ENCODE measurements at places on chromosomes 16 and 17. TPM values are rescaled to one million over a fixed set of nuclear protein-coding genes. Genes with fewer than 3 reads are reported as not detected.

PSMB3 gene
- total RNA-seq, result 348 TPM

TP53TG3F gene
- not detected for total RNA-seq

DNA sequence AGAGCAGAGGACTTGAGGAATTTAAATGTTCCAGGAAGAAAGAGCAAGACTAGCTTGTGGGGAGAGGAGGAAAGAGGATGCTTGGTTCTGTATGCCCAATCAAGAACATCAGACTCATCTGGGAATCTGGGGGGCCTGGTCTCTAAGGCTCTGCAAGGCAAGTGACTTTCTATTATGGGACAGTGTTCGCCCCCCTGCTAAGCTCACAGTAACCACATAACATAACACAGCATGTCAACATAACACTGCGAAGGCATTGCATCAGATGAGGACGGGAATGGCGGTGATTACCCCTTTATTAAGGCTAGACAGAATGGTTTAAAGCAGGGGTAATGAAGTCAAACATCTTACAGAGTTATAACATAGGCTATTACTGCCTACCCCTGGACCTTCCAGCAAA, 176.6 kb upstream of the IRX6 start:
- no peak overlapping the region for H3K4me3 ChIP-seq
- no peaks in the 10 kb centered on the region for H3K4me1 ChIP-seq
- DNase-seq, result no peak
- H3K27ac ChIP-seq, result no peak overlapping the region
- no peaks in the 10 kb centered on the region for H3K36me3 ChIP-seq

- H3K27me3 ChIP-seq, result no peaks in the 10 kb centered on the region
- peak overlapping the region; percentile 42 for H3K27ac ChIP-seq
- peaks cover 44% of the 10 kb centered on the region for H3K4me1 ChIP-seq
- no peak for DNase-seq
- H3K36me3 ChIP-seq, result peaks cover 47% of the 10 kb centered on the region
- peak overlapping the region; percentile 41 for H3K4me3 ChIP-seq
Measured at GRCh38 chr17:81867991-81868673, 3.0 kb downstream of the ARHGDIA start.

DNA sequence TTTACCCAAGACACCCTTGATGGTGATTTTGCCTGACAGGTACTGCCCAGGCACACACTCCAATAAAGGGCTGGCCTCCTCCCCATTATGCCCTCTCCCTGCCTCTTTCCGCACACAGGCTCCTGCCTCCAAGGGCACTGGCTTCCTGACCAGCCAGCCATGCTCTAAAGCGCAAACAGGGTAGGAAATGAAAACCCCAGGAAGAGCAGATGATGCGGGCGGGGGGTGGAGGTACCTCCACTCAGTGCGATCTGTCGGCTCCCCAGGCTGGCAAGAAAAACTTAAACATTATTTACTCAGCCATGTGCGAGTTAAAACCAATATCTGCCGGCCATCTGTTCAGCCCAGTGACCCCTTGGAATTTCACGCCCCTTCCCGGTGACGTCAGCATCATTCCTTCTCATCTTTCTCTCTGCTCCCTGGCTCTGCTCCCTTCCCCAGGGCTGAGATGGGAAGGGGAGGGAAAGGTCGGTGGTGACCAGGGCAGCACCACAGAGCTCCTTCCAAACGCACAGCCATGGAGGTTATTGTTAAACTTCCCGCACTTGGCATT, 262.5 kb downstream of the CBLN1 start:
- no peak overlapping the region for H3K27ac ChIP-seq
- no peaks in the 10 kb centered on the region for H3K36me3 ChIP-seq
- no peak for DNase-seq
- H3K27me3 ChIP-seq, result no peaks in the 10 kb centered on the region
- H3K4me3 ChIP-seq, result no peak overlapping the region

DNA sequence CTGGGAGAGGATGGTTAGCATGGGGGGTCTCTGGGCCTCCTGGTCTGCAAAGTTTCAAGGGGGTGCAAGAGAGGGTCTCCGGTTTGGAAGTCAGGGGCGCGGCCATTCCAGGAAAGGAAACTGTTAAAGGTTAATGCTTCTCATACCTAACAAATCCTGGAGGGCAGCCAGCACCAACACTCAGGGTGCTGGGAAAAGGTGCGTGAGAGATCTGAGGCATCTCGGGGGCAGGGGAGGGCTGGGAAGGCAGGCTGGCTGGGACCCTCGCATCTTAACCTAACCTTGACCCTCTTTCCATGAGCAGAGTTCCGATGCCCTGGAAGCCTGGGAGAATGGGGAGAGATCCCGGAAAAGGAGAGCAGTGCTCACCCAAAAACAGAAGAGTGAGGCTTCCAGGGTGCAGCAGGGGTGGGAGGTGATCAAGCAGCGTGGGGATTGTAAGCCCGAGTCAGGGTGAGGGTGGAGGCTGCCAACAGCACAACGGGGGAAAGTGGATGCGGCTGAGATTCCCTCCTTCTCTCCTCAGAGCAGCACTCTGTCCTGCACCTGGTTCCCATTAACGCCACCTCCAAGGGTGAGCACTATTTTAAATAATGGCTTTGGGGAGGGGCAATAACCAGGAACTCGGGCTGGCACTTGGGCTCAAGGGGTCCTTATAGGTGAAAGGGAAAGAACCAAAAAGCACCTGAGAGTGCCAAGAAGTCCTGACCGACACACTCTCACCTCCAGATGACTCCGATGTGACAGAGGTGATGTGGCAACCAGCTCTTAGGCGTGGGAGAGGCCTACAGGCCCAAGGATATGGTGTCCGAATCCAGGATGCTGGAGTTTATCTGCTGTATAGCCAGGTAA, 996 bp downstream of the TNFSF13 start:
- peak overlapping the region; percentile 36 for H3K27ac ChIP-seq
- H3K36me3 ChIP-seq, result peaks cover 12% of the 10 kb centered on the region
- no peaks in the 10 kb centered on the region for H3K27me3 ChIP-seq
- no peak overlapping the region for H3K4me3 ChIP-seq
- DNase-seq, result no peak

DNA sequence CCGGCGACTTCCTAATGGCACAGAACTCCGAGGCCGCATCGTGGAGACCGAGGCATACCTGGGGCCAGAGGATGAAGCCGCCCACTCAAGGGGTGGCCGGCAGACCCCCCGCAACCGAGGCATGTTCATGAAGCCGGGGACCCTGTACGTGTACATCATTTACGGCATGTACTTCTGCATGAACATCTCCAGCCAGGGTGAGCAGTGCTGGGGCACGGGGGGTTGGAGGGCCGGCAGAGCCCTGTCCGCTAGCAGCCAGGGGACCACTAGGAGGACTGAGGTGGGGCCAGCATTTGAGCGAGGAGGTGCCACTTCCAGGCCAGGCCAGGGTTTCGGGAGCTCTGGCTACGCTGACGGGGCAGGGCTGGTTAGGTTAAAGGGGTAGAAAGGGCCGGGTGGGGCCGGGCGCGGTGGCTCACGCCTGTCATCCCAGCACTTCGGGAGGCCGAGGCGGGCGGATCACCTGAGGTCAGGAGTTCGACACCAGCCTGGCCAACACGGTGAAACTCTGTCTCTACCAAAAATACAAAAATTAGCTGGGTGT, 5.1 kb downstream of the MPG start:
- H3K4me3 ChIP-seq, result no peak overlapping the region
- DNase-seq, result no peak
- peaks cover 37% of the 10 kb centered on the region for H3K4me1 ChIP-seq
- H3K27me3 ChIP-seq, result no peaks in the 10 kb centered on the region
- H3K36me3 ChIP-seq, result peaks cover 29% of the 10 kb centered on the region

- H3K4me3 ChIP-seq, result peak overlapping the region; percentile 37
- H3K4me1 ChIP-seq, result peaks cover 90% of the 10 kb centered on the region
- no peaks in the 10 kb centered on the region for H3K36me3 ChIP-seq
- H3K27ac ChIP-seq, result peak overlapping the region; percentile 77
- DNase-seq, result peak; percentile 78
Measured at GRCh38 chr16:23948949-23949411, 113.2 kb downstream of the PRKCB start.

DNA sequence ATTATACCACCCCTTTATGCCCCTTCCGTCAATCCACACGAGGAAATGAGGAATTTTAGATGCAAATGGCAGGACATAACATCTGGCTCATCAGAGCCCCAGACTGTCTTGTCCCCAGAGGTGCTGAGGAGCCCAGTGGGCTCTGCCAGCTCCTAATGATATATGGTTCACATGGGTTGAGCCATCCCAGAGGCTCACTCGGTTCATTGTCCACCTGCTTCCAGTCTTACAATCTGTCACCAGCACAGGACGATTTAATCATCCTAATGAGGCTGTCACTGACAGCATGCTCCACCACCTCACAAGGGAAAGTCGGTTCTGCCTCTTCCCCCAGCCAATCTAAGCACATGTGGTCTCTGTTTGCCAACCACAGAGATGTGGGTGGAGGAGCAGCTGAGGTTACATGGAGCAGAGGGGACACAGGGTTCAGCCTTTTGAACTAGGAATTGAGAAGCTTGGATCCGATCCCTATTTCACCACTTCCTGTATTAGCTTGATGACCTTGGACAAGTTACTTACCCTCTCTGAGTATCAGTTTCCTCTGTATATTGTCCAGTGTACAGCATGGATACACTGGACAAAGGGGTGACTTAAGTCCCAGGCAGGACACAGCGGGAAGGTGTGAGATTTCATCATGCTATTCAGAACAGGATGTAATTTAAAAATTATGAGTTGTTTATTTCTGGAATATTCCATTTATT, 27.0 kb upstream of the DHX8 start:
- DNase-seq, result peak; percentile 15
- H3K27ac ChIP-seq, result no peak overlapping the region
- H3K27me3 ChIP-seq, result peaks cover 13% of the 10 kb centered on the region
- no peaks in the 10 kb centered on the region for H3K36me3 ChIP-seq
- H3K4me3 ChIP-seq, result no peak overlapping the region

- DNase-seq, result peak; percentile 60
- no peak overlapping the region for H3K4me3 ChIP-seq
- peaks cover 28% of the 10 kb centered on the region for H3K4me1 ChIP-seq
- peak overlapping the region; percentile 92 for H3K27ac ChIP-seq
- no peaks in the 10 kb centered on the region for H3K36me3 ChIP-seq
Measured at GRCh38 chr17:1606352-1606985, 22.2 kb downstream of the SLC43A2 start.

DNA sequence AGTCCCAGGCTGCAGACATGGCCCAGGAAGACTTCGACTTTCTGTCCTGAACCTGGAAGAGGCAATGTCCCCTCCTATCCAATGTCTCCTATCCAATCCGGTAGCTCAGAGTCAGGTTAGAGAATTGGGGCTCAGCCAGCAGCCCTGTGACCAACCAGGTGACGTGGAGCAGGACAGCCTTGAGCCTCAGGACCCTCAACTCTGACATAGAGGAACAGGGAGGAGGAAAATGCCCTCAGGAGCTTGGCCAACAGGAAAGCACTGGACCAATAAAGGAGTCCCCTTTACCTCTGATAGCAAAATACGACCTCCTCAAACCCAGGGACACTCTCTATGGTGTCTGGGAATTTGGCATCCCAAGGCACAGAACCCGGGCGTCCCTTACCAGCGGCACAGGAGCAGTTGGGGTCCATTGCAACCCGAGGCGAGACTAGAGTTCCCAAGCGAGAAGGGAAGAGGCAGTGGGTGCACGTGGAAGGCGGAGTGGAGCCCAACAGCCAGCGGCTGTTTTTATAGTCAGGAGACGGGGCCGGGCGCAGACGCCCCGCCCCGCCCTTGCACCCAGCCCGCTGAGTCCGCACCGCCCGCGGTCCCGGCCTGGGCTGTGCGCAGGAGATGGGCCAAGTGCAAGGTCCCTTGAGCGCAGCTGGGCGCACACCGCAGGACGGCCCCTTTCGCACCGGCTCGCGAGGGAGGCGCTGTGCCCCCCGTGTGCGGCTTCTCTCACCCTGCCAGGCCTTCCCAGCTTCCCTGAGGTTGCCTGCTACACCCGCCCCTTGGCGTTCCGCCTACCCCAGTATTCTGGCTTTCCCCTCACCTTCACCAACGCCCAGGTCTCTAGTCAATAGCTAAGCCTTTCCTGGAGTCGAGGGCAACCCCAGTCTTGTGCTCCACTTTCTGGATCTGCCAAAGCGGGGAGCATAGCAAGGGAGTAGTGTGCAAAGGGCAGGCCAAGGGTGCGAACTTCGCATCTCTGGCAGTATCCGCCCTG, at the start of gene MT1G:
MT1G (minus strand) TSS at position 485 of the 991 bp plus-strand sequence; CDS start at position 413, 72 bp downstream.
- DNase-seq, result peak; percentile 37
- H3K27me3 ChIP-seq, result peaks cover 42% of the 10 kb centered on the region
- H3K27ac ChIP-seq, result no peak within 1 kb of the TSS
- no peak within 1 kb of the TSS for H3K4me3 ChIP-seq
- peaks cover 21% of the 10 kb centered on the region for H3K4me1 ChIP-seq
- H3K36me3 ChIP-seq, result peaks cover 2% of the 10 kb centered on the region

- H3K27me3 ChIP-seq, result no peaks in the 10 kb centered on the region
- DNase-seq, result no peak
- H3K27ac ChIP-seq, result no peak overlapping the region
- no peak overlapping the region for H3K4me3 ChIP-seq
- H3K4me1 ChIP-seq, result peaks cover 20% of the 10 kb centered on the region
Measured at GRCh38 chr17:19728084-19728495, 11.7 kb upstream of the SLC47A2 start.

DNA sequence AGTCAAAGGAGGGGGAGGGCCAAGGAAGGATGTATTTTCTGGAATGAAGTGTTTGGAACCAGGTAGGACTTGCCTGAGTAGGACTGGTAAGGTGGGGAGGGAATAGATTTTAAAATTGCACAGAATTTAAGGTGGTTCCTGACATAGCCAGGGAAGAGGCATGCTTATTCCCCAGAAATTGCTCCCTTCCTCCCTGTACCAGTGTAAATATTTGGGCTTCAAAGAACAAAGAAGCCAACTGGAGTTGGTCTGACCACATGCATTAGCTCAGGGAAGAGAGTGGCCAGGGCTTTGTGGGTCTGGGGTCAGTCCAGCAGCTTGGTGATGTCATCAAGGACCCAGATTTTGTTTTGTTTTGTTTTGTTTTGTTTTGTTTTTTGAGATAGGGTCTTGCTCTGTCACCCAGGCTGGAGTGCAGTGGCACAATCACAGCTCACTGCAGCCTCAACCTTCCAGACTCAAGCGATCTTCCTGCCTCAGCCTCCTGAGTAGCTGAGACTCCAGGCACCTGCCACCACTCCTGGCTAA, 9.3 kb upstream of the MRTFB start:
- H3K36me3 ChIP-seq, result no peaks in the 10 kb centered on the region
- peaks cover 11% of the 10 kb centered on the region for H3K27me3 ChIP-seq
- DNase-seq, result no peak
- H3K4me1 ChIP-seq, result no peaks in the 10 kb centered on the region
- no peak overlapping the region for H3K27ac ChIP-seq

- peak within 1 kb of the TSS; percentile 74 for H3K4me3 ChIP-seq
- peak within 1 kb of the TSS; percentile 84 for H3K27ac ChIP-seq
- H3K4me1 ChIP-seq, result peaks cover 39% of the 10 kb centered on the region
Measured at GRCh38 chr17:82212331-82213250, at the start of gene CCDC57. CCDC57 (minus strand) TSS chr17:82212842; CDS start chr17:82201944, 10,898 bp downstream.

GRCh38 chr17:18191967-18192366, 8.3 kb downstream of the ALKBH5 start:
- H3K4me3 ChIP-seq, result no peak overlapping the region
- peaks cover 54% of the 10 kb centered on the region for H3K36me3 ChIP-seq
- DNase-seq, result no peak
- peaks cover 58% of the 10 kb centered on the region for H3K4me1 ChIP-seq
- H3K27me3 ChIP-seq, result no peaks in the 10 kb centered on the region

Data from activated CD4-positive, alpha-beta memory T cell treated with anti-CD3 and anti-CD28 coated beads for 36 hours (primary cell).